Erythroblast (primary cell): ENCODE measurements at places on chromosomes 3 and 15.

DNA sequence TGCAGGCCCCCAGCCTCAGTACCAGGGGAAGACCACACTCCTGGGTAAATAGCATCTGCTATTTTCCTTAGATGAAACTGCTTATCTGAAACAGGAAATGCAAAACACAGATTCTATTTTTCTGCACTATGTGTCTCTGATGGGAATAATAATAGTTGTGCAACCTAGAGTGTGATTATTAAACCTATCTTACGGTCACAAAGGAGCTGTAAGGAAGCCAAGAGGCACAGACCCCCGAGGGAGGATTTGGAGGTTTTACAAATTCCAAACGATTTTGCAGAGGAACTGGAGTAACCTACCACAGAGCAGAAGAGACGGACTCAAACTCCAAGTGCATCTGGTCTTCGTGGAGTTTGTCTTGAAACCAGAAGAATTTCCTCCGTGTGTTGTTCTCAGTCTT, 14.1 kb upstream of the APOD start:
- DNase-seq: no peak

DNA sequence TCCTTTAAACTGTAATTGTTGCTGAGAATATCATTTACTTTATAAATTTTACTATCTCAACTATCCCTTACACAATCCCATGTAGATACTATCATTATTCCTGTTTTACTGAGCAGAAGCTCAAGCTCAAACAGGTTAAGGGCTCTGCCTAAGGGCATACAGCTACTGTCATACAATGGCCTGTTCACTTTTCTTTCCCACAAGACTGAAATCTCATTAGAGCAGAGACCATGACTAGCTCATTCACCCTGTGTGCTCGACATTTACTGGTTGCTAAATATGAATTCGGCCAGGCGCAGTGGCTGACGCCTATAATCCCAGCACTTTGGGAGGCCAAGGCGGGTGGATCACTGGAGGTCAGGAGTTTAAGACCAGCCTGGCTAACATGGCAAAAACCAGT, 1.6 kb upstream of the MESP2 start:
- no peak for DNase-seq

DNA sequence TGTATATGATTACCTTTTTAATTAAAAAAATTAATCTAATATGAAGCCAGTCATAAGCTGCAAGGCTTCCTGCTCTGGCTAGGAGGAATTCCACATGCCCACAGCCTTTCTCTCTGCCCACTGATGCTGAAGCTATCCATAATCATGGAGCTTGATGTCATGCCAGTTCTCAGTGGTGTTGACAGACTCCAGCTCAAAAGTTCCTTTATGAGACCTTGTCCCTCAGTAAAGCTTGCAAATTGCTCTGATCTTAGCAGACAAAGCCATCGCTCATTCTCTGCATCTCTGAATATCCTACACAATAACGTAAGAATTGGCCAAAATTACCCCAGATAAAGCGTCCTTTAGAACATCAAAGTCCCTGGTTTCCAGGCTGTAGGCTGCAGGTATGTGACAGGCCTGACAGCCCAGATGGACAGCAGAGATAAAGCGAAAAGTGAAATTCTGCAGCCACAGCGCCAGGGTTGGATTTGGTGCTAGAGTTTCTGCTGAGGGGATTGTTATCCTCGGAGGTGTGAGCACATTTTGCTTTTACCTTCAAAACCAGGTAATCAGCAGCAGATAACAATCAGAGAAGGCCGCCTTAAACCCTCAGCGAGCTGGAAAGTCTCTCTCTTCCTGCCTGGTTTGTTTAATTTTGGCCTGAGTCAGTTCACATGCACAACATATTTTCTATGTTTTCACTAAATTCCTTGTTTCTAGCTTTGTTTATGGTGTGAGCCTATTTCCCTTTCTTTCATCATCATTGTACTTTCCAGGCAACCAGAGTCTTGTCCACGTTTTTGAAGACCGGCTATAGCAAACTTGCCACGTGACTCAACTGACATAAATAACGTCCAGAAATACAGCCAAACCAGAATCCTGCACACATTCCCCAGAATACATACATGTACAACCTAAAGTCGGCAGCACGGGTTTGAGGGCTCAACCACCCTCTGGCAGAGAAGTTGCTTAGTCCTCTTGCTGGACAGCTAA, 36.6 kb upstream of the ALDH1A3 start:
- no peak for DNase-seq

GRCh38 chr3:183912895-183913579, 28.4 kb upstream of the PARL start:
- peak; percentile 21 for DNase-seq

- DNase-seq: peak; percentile 70
Observed at GRCh38 chr3:152071924-152072323, 196.8 kb upstream of the MBNL1 start.

DNA sequence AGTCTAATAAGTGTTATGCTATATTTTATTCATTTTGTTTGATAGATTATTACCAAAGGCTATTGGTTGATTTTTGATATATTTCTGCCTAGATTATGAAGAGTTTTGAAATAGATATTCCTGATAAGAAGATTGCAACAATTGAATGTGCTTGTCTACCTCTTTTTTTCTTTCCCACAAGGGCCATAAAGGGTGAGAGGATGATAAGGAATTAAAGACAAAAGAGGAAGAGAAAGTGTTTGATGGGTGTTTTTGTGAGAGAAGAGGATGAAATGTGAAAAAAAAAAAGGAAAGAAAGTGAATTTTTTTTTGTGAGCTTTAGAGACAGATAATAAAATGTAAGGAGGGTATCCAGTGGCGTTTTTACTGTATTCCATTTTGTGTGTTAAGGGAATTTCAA, 244.4 kb downstream of the CHST2 start:
- DNase-seq: no peak

DNA sequence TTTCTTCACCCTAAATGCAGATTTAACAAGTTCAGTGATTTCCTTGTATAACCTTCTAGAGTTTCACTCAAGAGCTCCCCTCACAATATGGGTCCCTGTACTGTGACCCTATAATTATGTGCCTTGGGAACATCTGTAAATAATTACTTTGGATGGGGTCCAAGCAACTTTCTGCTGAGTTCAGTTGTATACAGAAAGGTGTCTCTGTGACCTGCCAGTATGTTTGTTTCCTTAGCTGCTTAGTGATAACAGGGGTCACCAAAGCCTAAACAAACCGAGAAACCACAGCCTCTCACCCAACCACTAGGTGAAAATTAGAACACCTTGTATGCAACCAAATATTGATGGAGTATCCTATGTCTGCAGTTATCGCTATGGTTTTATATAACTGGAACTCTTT, 29.8 kb upstream of the SLC25A36 start:
- DNase-seq: no peak

- no peak for DNase-seq
Observed at GRCh38 chr15:28892789-28893610, 7.2 kb downstream of the APBA2 start.

- no peak for DNase-seq
Observed at GRCh38 chr15:30827625-30828303, 76.0 kb upstream of the FAN1 start.

DNA sequence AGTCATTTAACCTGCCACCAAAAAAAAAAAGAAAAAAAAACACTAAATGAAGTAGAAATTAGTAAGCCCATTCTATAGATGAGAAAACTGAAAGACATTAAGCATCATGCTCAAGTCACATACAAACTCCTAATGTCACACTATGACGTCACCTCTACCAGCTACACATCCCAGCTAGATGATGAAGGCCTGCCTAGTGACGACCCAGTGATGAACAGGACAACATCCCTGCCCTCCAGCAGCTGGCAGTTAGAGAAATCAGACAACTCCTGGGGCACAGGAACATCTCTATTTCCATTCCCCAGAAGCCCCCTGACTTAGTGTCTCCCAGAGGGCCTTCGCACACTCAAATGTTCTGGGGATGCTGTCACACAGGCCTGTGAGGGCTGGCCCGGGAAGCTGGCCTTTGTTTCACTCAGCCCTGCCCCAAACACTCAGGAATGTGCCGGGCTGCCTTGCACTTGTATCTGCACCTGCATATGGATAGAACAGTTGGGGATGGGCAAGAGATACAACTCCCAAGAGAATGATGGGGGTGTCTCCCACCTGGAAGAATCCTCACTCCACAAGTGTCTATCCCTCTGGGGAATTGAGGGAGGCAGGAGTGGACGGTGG, 7.0 kb upstream of the HAPLN3 start:
- DNase-seq: no peak

DNA sequence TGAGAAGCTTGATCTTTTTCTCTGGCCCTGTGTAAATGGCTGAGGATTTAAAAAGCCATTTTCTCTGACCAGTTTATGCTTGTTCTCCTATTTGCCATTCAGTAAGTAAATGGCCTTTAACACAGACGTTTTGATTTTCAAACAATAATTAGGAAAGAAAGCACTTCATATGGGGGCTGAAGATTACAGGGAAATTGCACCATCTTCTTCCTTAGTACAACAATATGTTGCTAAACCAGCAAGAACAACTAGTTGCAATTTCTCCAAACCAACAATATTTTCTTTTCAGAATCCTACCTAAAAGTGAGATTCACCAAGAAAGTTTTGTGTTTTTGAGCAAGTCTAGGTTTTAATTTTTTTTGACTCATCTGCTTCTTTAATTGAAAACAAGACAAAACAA, 80.5 kb upstream of the CCNL1 start:
- DNase-seq: no peak

DNA sequence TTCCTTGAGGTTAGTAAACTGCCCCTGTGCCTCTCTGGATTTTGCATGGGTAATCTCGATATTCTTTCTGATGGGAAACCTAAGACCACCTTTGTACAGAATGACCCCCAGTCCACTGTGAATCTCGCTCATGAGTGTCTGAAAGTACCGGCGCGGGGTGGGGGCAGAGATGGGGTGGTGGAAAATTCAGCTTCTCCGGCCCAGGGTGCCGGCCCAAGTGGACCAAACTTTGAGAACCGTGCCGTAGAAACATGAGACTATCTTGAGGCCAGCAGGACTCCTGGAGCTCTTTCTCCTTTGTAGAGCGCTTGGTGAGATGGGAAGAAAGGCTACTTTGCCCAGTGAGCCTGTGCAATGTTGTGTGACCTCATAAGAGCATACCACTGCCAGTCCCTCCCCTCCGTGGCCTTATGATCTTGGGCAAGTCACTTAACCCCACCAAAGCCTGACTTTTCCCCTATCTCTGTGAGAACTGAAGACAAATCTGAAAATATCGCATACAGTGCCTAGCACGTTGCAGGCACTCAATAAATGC, 40.4 kb upstream of the VEPH1 start:
- DNase-seq: no peak

- no peak for DNase-seq
Observed at GRCh38 chr3:45021524-45022297, 4.4 kb upstream of the CLEC3B start.

- DNase-seq: no peak
Observed at GRCh38 chr15:40118473-40118872, 9.8 kb upstream of the BMF start.

- no peak for DNase-seq
Observed at GRCh38 chr15:61151791-61152190, 77.3 kb downstream of the RORA start.

GRCh38 chr3:176514297-176514696, 683.0 kb downstream of the TBL1XR1 start:
- peak; percentile 83 for DNase-seq

GRCh38 chr3:154304936-154305335, 19.4 kb downstream of the DHX36 start:
- DNase-seq: no peak

DNA sequence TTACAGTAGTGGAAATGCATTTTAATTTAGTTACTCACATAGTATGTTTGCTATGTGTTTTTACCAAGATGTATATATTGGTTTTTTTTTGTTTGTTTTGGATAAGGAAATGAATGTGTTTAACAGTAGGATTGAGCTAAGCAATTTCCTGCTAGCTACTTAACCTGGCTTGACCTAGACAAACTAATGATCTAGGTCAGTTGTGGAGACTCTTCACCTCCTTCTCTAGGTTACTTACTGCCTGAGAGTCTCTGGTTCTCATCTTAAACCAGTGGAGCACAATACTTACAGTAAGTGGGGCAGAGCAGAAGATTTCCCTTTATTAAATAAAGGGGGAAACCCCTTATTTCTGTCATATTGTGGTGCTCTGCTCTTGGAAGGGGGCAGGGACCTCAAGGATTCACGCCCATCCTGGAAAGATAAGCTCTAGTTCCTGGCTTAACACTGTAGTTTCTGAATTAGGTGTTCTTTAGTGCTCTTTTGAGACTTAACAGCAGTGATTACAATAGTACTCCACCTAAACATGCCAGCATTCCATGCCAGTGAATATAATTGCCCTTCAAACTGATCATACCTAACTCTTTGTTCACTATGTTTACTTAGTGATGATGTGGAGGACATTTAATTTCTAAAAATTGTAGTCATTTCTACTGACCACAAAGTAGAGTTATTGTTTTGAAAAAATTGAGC, 79.9 kb downstream of the UBP1 start:
- no peak for DNase-seq

DNA sequence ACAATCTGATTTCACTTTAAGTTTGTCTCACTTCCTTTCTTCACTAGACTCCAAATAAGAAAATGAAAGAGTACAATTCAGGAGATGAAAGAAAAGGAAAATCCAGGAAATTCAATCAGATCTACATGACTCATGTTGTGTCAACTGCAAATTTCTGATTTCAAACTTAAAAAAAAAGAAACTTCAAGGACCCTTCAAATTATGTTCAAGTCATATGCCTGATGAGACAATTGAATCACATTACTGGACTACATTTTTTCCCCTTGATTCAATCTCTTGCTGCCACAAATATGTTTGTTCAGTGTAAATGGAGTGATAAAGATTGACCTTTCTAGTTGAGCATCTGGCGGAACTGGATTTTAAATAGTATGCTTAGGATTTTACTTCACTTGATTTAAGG, 37.4 kb downstream of the FRMD5 start:
- no peak for DNase-seq

DNA sequence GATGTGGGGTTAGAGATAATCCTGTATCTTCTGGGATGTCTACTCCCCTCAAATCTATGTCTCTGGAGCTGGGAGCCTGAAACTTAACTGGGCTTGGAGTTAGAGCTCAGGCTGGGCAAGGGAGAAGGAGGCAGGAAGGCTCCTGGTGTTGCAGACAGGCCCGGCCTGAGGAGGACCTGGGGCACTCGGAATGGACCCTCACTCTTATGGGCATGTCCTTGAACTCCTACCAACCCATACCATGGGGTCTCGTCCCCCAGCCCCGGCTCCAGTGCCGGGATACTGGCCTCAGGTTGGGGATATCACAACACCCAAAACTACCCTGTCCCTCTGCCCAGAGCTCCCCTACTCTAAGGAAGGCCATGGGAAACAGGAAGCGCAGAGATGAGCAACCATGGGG, 45.2 kb downstream of the SCN5A start:
- DNase-seq: no peak

DNA sequence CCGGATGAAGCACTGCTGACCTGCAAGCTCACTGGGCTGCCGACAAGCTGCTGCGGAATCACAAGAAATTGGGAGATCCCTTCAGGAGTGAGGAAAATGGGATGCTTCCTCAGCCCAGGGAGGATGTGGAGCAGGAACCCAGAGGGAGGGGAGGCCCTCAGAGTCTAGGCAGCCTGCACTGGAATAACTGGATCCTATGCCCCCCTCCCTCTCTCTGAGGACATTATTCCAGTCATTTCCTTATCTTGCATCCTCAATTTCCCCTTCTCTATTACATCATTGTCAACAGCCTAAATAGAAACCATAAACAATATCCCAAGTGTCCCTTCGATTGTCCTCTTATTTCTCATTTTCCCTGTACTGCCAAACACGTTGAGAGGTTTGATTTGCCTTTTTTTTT, 169.0 kb downstream of the OPA1 start:
- no peak for DNase-seq
